T-cell (primary cell): ENCODE measurements at places on chromosomes 2 and 18. TPM values are rescaled to one million over a fixed set of nuclear protein-coding genes. Genes with fewer than 3 reads are reported as not detected.
A peak's percentile ranks its signal among the peaks of the same experiment; 100 is the strongest.

Gene KCNE4
- total RNA-seq: not detected

Gene L3MBTL4
- total RNA-seq: 0.83 TPM

Gene C2orf80
- total RNA-seq: not detected

Gene TCF7L1
- not detected for total RNA-seq

DNA sequence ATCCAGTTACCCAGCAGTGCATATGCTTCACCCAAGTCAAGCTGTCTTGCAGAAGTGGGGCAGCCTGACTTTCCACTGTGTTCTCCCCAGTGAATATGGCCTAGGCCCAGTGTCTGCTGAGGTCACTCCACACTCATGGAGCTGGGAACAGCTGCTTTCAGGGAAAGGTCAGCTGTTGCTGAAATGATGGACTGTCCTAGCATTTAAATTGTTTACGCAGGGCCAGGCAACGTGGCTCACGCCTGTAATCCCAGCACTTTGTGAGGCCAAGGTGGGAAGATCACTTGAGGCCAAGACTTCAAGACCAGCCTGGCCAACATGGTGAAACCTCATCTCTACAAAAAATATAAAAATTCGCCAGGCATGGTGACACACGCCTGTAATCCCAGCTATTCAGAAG is 86.5 kb downstream of the LIPG start:
- DNase-seq: no peak

DNA sequence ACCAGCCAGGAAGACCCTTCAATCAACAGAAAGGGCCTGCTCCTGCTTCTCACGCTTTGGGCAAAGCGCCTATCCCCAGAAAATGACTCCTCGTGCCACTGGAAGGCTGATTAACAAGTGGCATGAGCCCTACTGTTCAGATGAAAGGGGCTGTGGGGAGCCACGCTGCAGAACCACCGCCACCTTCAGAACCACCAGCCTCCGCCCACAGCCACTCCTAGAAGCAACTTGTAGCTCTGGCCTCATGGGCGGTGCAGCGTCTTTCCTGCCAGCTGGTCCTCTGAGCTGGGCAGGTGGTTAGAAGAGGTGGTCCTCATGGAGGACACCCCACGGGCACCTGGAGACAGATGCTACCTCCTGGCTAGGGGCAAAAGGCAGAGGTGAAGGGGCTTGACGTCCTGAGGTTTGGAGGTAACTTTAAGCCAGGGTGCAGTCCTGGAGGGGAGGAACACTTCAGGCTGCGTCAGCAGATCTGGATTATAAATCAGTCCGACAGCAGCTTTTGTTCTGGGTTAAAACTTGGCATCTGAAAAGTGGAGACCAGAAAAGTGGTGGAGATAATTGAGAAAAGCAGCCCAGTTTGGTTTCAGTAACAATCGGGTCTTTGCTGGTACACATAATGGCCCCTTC is 861 bp upstream of the SEMA4C start:
- peak; percentile 59 for DNase-seq

DNA sequence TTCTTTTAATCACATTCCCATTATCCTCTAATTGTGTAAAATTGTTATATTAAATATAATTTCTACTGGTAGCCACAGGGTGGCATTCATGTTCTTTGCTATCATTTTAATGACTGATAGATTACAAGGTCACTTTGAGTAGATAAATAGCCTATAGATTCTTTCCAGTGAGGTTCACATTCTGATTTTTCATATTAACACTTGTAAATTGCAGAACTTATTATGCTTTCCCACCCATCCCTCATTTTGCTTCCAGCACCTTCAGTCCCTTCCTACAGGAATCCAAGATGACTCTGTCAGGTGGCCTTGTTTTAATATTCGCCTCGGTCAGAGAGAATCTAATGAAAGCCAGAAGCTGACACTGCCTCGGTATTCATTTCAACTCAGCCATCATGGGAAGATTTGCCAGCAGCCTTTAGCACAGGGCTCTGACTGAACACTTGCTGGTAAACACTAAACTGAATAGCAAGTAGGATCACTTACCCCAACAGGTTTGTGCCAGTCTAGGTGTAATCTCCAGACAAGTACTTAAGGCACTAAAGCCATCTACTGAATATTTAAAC is 101.2 kb upstream of the FSHR start:
- DNase-seq: no peak

- no peak for DNase-seq
Observed at GRCh38 chr18:40485318-40485717, 1469.7 kb upstream of the PIK3C3 start.

DNA sequence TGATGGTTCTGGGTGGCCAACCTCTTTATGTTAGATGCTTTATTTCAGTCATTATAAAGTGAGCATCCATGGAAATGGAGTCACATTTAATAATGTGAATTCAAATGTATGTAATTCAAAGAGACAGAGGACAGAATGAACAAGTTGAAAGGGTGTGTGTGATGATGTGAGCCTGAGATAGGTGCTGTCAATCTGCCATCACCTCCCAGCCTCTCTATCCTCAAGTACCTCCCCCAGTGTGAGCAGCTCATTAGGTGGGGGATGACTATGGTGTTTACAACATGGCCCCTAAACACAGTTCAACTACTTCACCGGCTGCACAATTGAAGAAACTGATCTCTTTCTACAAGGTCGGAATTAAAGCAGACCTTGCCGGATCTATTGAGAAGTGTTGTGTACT is 74.7 kb upstream of the IGFBP5 start:
- no peak for DNase-seq

- peak; percentile 36 for DNase-seq
Observed at GRCh38 chr2:218010140-218010983, 7.6 kb upstream of the TNS1 start.
